ENCODE measurements at places on chromosomes 3 and 15. TPM values are rescaled to one million over a fixed set of nuclear protein-coding genes. Genes with fewer than 3 reads are reported as not detected.

PLA2G4E gene
- total RNA-seq = not detected

PPIP5K1 gene
- total RNA-seq = 32.4 TPM

ADCY5 gene
- total RNA-seq = 0.22 TPM

SGO1 gene
- total RNA-seq = 16.2 TPM

NUP210 gene
- total RNA-seq = 1.9 TPM

SLC7A14 gene
- 0.44 TPM for total RNA-seq

TEX55 gene
- not detected for total RNA-seq

IMPG2 gene
- total RNA-seq = 0.44 TPM

MINAR1 gene
- 0.66 TPM for total RNA-seq

WWTR1 gene
- 24.1 TPM for total RNA-seq

GOLGA8S gene
- under 0.01 TPM for total RNA-seq

PPP2R3A gene
- 14.9 TPM for total RNA-seq

NR1I2 gene
- total RNA-seq = not detected

SLC28A1 gene
- total RNA-seq = 0.12 TPM

PLSCR5 gene
- total RNA-seq = not detected

CGNL1 gene
- 1.5 TPM for total RNA-seq

UTS2B gene
- 0.37 TPM for total RNA-seq

GASK1A gene
- total RNA-seq = 2.2 TPM

GPR149 gene
- total RNA-seq = not detected

SI gene
- not detected for total RNA-seq

SCN5A gene
- total RNA-seq = 0.75 TPM

CFAP44 gene
- total RNA-seq = 2.1 TPM

TMEM207 gene
- total RNA-seq = not detected

GP5 gene
- under 0.01 TPM for total RNA-seq

CLRN1 gene
- total RNA-seq = not detected

CD80 gene
- total RNA-seq = not detected

FBXW12 gene
- total RNA-seq = not detected

RTP4 gene
- 1.4 TPM for total RNA-seq
